ENCODE measurements at places on chromosomes 11 and 22.
A peak's percentile ranks its signal among the peaks of the same experiment; 100 is the strongest.

- no peak for DNase-seq
Observed at GRCh38 chr22:49403102-49403501, 424.6 kb downstream of the BRD1 start.

- no peak for DNase-seq
Observed at GRCh38 chr22:19668748-19669147, 45.6 kb upstream of the SEPTIN5 start.

- peak; percentile 80 for DNase-seq
Observed at GRCh38 chr11:14357881-14358728, 878 bp downstream of the RRAS2 start.

DNA sequence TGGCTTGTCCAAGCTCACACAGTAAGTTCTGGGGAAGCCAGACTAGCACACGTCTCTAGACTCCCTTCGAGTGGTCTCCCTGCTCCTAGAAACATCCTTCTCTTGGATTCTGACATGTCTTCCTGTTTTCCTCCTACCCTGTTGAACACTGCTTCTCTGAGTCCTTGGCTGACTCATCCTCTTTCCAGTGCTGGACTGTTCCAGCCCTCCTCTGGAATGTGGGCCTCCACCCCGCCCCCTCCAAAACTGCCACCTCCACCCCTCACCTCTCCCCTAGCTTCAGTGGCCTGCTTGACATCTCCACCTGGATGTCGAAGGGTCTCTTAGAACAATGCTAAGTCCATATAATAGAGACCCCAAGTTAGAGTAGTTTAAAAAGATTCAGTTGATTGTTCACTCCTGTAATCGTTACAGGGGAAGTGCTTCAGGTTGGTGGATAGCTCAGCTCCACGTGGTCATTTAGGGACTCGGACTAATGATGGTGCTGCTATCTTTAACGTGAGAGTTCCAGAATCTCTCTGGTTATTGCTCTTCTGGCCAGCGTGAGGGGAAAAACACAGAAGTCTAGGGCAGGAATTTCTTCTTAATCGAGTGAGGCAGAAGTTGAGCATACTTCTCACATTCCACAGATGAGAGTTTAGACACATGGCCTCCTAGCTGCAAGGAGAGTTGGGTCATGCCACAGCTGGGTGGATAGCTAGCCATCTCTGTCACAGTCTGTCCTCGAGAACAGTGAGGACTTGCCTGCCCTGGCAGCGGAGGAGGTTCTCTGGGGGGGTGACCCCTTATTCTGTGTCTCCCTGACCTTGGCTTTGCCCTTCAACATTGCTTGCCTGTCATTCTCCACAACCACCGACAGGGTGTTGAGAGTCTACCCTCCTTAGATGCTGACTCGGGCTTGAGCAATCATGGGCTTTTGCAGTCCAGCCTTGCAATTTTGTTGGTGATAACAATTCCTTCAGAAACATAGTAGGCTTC lies 4.7 kb upstream of the C11orf96 start:
- DNase-seq: peak; percentile 80

DNA sequence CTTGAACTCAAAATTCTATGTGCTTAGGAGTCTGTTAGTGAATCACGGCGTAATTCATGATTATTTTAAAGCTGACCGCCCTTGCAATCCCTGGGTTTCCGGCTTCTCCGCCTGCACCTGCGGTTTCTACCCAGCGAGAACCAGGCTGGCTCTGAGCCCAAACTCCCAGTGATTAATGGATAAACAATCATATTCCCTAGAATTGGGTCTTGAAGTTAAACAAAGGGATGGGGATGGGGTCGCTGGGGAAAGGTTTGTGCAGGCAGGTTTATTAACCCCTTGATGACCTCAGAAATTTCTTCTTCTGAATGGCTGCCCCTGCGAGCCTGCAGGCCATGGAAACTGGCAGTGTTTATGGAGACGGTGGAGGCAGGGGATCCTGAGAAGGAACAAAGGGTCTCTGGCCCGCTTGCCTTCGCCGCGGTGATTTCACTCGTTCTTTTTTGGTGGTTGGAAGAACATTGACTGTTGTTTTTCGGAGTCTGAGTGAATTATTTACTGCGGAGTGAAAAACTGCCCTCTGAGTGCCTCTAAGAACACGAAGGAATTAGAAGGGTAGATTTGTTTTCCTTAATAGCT lies 1000.3 kb downstream of the BRD1 start:
- no peak for DNase-seq

GRCh38 chr11:86460461-86461385 lies 86.0 kb downstream of the CCDC81 start:
- peak; percentile 42 for DNase-seq

- no peak for DNase-seq
Observed at GRCh38 chr11:122779047-122779629, 59.2 kb upstream of the CRTAM start.

DNA sequence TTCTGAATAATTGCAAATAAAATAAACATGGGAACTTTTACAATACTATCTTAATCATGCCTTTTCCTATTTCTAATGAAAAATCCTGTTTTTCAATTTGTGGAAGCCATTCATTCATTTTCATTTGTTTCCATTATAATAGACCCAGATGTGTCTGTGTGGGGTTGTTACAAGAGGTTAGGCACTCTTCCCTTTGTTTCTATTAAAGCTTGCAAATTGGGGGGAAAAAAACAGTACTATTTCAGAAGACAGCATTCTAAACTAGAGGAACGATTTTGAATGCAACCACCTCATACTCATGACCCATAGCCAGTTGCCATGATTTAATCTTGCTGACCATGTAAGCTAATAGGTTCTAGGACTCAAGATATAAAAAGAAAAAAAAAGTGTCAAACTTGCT lies 175.5 kb downstream of the SOX6 start:
- no peak for DNase-seq

DNA sequence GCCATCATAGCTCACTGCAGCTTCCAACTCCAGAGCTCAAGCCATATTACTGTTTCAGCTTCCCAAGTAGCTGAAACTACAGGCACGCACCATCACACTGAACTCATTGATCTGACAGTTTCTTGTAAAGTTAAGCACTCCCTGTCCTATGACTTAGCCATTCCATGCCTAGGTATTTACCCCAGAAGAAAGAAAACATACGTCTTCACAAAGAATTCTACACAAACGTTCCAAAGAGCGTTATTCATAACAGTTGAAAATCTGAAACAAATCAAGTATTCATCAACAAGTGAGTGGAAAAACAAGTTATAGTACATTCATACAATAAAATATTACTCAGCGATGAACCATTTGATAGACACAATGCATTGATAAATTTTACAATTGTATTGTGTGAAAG lies 7.8 kb upstream of the NLRP10 start:
- peak; percentile 51 for DNase-seq

GRCh38 chr11:86984701-86985100 lies 29.5 kb upstream of the FZD4 start:
- DNase-seq: no peak
